ENCODE measurements at places on chromosomes 11 and 22.

DNA sequence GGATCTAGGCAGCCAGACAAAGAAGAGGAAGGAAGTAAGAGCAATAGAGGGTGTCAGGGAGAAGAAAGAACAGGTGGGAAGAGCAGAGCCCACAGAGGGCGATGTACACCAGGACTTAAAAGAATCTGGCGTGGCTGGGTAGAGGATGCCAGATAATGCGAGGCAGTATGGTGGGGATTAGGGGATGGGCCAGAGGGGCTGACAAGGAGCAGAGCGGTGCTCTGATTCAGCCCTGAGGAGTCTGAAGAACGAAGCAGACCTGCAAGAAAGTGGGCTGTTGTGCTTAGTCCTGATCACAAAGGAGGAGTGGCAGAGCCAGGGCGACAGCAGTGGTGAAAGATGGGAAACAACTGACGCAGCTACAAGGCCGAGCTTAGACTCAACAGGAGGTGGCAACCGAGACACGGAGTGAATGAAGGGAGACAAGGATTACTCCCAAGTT is 163.7 kb downstream of the LARGE1 start:
- DNase-seq: no peak

DNA sequence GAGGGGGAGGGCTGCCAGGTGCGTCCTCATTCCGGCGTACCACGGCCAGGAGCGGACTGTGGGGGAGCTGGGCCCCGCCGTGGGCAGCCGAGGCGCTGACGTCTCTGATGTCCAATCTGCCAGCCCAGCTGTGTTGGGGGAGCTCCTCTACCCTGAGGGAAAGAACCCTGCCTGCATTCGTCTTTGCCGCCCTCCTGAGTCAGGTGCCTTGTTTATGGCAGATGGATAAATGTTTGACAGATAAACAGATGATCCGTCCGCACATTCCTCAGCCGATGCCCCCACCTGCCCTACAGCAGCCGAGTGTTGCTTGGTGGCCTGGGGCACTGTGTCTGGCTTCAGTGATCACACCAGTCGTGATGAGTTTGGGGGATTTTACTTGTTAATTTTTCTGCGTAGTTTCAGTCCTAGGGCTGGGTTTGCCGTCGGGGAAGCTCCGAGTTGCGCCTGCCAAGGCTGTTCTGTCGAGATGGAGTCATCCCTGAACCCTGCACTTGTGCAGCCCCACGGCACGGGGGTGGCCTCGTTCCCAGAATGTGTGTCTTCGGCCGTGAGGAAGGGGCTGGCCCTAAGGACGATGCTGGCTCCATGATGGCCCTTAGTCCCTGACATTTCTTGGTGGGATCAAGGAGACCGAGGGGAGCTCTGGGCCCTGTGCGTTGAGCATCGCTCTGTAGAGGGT is 1083.9 kb downstream of the BRD1 start:
- DNase-seq: no peak

GRCh38 chr22:20648306-20648903 is 125.5 kb upstream of the SERPIND1 start:
- no peak for DNase-seq

- no peak for DNase-seq
Measured at GRCh38 chr11:2898366-2899079, 12.9 kb upstream of the CDKN1C start.

- no peak for DNase-seq
Measured at GRCh38 chr11:33237039-33237597, 20.1 kb upstream of the HIPK3 start.

DNA sequence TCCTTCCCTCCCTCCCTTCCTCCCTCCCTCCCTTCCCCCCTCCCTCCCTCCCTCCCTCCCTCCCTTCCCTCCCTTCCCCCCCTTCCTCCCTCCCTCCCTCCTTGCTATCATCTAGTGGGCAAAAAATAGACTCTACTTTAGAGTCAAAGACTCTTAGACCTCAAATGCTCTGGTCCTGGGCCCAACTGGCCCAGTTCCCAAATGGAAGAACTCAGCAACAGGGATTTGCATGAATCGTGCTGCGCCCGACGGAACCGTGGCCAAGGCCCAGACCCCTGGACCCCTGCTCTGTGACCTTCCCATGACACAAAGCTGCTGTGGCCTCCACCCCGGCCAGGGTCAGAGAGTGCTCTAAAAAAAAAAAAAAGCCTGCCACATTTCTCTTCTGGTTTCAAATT is 97.4 kb downstream of the WNT7B start:
- no peak for DNase-seq

DNA sequence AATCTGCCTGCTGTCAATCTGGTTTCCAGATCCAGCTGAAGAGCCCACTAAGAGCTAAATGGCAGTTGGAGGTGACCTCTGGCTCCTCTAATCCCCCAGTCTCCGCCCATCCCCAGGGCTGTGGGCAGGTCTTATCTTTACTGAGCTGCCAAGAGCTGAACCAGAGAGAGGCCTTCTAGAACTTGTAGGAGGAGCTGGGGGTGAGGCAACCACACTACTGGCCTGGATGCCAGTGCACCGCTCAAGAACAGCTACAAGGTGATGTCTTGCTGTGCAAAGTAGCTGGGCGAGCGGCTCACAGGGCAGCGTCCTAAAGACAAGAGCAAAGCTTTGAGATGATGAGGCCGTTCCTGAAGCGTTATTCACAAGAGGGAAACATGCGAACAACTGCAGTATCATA is 374.6 kb downstream of the CTTN start:
- DNase-seq: no peak

- no peak for DNase-seq
Measured at GRCh38 chr22:35609761-35610160, 7.4 kb downstream of the MB start.

- no peak for DNase-seq
Measured at GRCh38 chr11:84853841-84854497, 773.2 kb downstream of the DLG2 start.

DNA sequence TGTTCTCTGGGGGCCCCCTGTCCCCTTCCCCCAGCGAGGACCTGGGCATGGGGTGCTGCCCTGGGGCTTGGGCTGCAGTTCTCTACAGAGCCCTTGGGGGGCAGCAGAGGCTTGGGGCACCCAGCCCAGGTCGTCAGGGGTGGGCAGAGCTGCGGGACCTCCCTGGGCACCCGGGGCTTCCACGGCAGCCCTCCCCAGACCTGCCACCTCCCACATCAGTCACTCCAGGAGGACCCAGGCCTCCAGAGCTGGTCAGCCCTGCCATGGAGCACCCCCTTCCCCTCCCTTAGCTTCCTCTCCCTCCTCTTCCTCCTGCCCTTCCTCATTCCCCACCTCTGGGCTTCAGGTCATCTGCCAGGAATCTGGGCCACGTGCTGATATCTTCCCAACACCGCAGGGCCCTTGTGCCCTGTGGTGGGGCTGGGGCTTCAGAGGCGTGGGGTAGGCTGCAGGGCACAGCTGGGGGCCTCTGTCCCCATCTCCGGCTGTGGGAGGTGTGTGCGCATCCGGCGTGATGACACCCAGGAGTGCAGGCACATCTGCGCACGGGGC is 5.8 kb downstream of the TSPAN4 start:
- DNase-seq: peak; percentile 74

- DNase-seq: no peak
Measured at GRCh38 chr22:19152942-19153883, 3.1 kb upstream of the GSC2 start.

GRCh38 chr11:108873310-108873709 is 208.4 kb downstream of the DDX10 start:
- DNase-seq: no peak

- DNase-seq: no peak
Measured at GRCh38 chr11:58506935-58507334, 970 bp downstream of the OR5B21 start.

GRCh38 chr11:75878933-75879332 is 63.9 kb downstream of the UVRAG start:
- DNase-seq: no peak

DNA sequence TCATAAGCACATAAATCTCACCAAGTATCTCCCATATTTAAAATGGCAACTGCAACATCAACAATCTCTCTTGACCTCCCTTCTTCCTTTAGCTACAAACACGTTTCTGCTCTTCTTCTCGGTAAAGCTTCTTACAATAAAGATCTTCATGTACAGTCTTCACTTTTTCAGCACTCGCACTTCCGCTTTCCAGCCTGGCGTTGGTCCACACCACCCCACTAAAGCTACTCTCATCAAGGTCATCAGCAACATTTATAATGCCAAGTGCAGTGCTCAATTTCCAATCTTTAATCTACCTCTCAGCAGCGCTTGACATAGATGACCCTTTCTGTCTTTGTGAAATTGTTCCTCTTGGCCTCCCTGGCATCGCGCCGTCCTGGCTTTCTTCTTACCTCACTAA is 33.6 kb downstream of the NTM start:
- DNase-seq: no peak

DNA sequence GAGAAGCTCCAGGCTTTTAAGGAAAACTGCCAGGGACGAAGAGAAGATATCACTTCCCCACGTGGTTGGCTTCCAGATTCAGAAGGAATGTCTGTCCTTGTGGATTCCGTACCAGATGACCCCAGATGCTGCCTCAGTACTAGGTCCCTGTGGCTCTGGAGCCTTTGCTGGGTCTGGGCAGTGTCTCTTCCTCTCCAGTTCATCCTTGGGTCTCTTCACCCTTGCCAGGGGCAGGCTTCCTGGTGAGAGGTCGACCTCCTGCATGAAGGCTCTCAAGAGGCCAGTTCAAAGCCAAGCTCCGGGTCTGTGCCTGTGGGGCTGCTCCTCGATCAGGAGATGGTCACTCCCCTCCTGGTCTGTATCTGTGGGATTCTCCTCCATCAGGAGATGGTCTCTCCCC is 74.7 kb upstream of the B3GAT1 start:
- DNase-seq: no peak

DNA sequence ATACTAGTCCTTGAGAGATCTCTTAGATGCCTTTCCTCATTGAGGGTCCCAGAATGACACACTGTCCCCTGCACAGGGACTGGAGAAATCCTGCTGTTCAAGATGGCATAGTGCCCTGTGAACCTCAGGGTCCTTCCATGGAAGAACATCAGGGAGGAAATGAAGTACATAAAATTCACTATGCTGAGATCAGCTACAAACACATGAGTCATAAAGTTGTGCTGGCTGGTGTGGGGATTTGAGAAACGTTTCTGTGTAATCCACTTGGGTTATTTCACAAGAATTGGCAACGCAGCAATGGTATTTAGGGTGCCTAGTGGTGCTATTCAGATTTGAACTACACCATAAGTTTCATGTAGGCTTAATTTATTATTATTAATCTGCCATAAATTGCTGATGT is 174.4 kb downstream of the MAML2 start:
- no peak for DNase-seq

- DNase-seq: peak; percentile 66
Measured at GRCh38 chr11:45209891-45210699, 63.7 kb downstream of the PRDM11 start.

- DNase-seq: no peak
Measured at GRCh38 chr11:88064097-88064705, 111.0 kb downstream of the RAB38 start.

GRCh38 chr11:129895126-129896041 is at the start of gene NFRKB:
Gene NFRKB, minus strand, starts transcription at chr11:129895578. Its CDS starts 2,729 bp downstream, at chr11:129892849.
- DNase-seq: peak; percentile 95

DNA sequence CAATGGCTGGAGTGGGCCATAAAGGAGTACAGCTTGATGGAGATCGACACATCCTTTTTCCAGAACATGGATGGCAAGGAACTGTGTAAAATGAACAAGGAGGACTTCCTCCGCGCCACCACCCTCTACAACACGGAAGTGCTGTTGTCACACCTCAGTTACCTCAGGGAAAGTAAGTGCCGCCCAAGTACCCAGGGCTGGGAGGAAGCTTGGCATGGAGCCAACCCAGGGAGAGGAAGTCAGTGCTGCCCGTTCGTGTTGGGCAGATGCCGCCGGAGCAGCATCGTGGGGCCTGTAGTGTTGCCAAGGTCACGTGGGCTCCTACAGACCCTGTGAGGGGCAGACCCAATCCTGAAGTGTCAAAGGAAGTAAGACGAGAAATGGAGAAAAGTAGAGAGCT is 78.9 kb downstream of the FLI1 start:
- no peak for DNase-seq

- no peak for DNase-seq
Measured at GRCh38 chr22:35555483-35555890, 14.9 kb downstream of the RASD2 start.

GRCh38 chr11:11966354-11966741 is 42.1 kb downstream of the DKK3 start:
- no peak for DNase-seq

- DNase-seq: no peak
Measured at GRCh38 chr11:18540207-18541009, 13.7 kb upstream of the TSG101 start.

- no peak for DNase-seq
Measured at GRCh38 chr11:117976445-117976844, 9.7 kb upstream of the IL10RA start.

GRCh38 chr11:34893416-34893815 is 22.8 kb downstream of the APIP start:
- DNase-seq: no peak

GRCh38 chr11:46427364-46427763 is 35.8 kb upstream of the CHRM4 start:
- no peak for DNase-seq

DNA sequence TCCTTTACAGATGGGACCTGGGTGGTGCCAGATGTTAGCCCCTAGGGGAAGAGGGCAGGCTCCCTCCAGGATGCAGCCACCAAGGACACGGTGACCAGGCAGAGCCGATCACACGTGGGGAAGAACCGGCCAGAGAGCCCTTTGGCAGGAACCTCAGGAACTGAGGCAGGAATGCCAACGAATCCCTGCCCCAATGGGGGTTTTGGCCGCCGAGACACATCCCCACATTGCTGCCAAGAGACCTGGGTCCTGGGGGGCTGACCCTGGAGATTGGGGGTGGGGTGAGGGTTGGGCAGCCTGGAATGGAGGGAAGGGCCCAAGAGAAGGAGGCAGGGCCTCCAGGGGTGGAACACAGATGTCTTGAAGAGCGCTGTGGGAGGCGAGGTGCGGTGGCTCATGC is 28.7 kb upstream of the LMO1 start:
- no peak for DNase-seq

Measured in glutamatergic neuron (in vitro differentiated cells).